ENCODE measurements at places on chromosomes 12 and 14. TPM values are rescaled to one million over a fixed set of nuclear protein-coding genes. Genes with fewer than 3 reads are reported as not detected.
A peak's percentile ranks its signal among the peaks of the same experiment; 100 is the strongest.

Gene CEBPE
- not detected for total RNA-seq

Gene FIGNL2
- total RNA-seq: 0.29 TPM

GRCh38 chr12:2668816-2669215, 126.0 kb upstream of the FKBP4 start:
- H3K27me3 ChIP-seq: no peaks in the 10 kb centered on the region
- no peak overlapping the region for H3K27ac ChIP-seq
- H3K36me3 ChIP-seq: no peaks in the 10 kb centered on the region
- no peaks in the 10 kb centered on the region for H3K4me1 ChIP-seq

GRCh38 chr14:20789230-20789813, 8.3 kb downstream of the RNASE6 start:
- no peaks in the 10 kb centered on the region for H3K27me3 ChIP-seq
- no peak overlapping the region for H3K4me3 ChIP-seq
- no peaks in the 10 kb centered on the region for H3K4me1 ChIP-seq
- DNase-seq: no peak
- H3K27ac ChIP-seq: no peak overlapping the region

DNA sequence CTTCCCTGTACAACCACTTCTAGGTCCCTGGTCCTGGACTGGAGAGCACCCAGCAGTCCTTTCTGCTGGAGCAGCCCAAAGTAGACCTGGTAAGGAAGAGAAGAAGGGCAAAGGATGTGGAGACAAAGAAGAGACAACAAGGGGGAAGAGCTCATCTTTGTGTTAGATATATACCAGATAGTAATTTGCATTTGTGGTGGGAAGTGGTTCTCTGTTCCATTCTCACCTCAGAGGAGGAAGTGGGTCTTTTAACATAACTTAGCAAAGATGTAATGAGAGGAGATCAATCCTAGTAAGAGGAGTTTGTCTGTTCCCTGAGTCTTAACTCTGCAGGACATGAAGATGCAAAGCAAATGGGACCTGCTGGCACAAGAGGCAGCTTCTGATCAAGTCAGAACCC, 8.0 kb downstream of the CCDC198 start:
- DNase-seq: no peak
- H3K4me3 ChIP-seq: no peak overlapping the region
- H3K4me1 ChIP-seq: no peaks in the 10 kb centered on the region
- no peak overlapping the region for H3K27ac ChIP-seq
- no peaks in the 10 kb centered on the region for H3K27me3 ChIP-seq

GRCh38 chr12:104182144-104182543, 33.4 kb upstream of the TXNRD1 start:
- H3K4me1 ChIP-seq: peaks cover 22% of the 10 kb centered on the region
- peak overlapping the region; percentile 20 for H3K4me3 ChIP-seq
- no peak for DNase-seq
- H3K27me3 ChIP-seq: no peaks in the 10 kb centered on the region
- H3K36me3 ChIP-seq: no peaks in the 10 kb centered on the region

- no peaks in the 10 kb centered on the region for H3K27me3 ChIP-seq
- no peak overlapping the region for H3K4me3 ChIP-seq
- no peaks in the 10 kb centered on the region for H3K4me1 ChIP-seq
- H3K36me3 ChIP-seq: no peaks in the 10 kb centered on the region
- H3K27ac ChIP-seq: no peak overlapping the region
- DNase-seq: no peak
Measured at GRCh38 chr12:117494833-117495655, 133.6 kb upstream of the NOS1 start.
